ENCODE measurements at places on chromosomes 7 and 10. TPM values are rescaled to one million over a fixed set of nuclear protein-coding genes. Genes with fewer than 3 reads are reported as not detected.

DNA sequence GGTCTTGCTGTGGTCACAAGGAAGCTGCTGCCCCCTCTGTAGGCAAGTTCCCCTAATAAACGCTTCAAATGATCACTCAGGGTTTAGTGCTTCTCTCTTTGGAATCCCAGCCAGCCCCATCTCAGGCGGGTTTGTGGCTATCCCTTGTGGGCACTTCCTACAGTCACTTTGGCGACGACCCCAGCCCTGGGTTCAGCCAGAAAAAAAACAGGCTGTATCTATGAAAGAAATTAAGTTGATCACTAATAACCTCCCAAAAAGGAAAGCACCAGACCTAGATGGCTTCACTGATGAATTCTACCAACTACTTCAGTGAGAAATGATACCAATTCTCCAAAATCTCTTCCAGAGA, 208.2 kb downstream of the MAD1L1 start:
- DNase-seq, result no peak

EPO gene
- 0.68 TPM for total RNA-seq

GRCh38 chr10:17793823-17794644, 15.1 kb upstream of the MRC1 start:
- DNase-seq, result no peak

DNA sequence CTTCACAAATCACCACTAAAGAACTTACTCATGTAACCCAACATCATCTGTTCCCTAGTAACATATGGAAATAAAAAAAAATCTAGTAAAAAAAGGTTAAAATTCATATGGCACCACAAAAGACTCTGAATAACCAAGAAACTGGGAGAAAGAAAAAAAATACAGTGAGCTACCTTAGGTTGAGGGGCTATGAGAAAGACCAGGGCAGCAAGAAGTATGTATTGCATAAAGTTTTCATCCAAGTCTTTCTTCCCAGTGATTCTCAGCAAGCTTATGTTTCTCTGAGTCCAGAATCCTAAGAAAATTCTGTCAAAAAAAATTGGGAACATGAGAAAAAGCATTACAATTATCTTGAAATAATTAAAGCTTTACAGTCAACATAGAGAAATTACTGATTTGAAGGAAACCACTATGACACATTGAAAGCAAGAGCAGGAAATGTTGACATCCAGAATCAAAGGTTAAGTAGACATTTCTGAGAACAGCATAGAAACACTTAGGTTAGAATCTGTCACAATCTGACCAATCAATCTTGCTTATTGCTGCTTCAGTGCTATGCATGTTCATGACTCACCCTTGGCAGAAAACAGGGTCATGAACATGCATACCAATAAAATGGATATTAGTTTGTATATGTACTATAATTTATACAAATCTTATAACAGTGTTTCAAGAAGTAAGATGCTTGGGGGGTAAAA, 494.0 kb upstream of the POT1 start:
- no peak for DNase-seq

ACTL6B gene
- total RNA-seq, result not detected

- no peak for DNase-seq
These were observed 37.2 kb upstream of the PAPSS2 start for GRCh38 chr10:87622314-87623004.

GPR15LG gene
- total RNA-seq, result 29.2 TPM

DNA sequence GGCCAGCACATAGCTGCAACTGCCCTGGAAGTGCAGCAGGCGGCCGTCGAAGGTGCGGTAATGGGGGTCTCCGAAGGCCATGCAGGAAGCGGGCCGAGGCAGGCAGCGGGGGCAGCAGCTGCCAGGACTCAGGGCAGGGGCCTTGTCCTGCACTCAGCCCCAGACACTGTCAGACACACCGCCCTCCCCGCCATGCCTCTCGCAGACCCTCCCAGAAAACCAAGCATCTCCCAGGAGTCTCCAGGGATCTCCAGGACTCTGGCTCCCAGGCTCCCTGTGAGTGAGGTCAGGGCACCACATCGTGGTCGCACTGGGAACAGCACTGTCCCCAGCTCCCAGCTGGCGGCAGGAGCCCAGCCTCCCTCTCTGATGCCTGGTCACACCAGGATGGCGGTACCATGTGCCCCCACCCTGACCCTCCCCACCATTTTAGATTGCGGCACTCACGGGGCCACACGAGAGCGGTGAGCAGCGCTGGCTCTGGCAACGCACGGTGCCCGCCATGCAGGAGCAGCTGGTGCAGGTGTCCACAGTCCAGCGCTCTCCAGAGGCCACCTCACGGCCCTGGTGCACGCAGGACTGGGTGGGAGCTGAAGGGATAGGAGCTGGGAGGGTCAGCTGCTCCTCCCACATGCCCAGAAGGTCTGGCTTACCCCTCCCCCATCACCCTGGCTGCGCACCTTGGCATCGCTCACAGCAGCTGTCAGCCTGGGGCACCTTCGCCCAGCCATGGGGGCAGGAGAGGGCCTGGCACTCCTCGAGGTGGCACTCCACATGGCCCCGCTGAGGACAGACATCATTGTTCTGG, 17.5 kb downstream of the ATP6V1F start:
- no peak for DNase-seq

Data from ureter (tissue), 1 donor.